ENCODE measurements at places on chromosomes 4 and X.

GRCh38 chrX:2536974-2537373, 36.2 kb upstream of the DHRSX start:
- no peaks in the 10 kb centered on the region for H3K4me1 ChIP-seq
- H3K36me3 ChIP-seq, result no peaks in the 10 kb centered on the region
- no peak for DNase-seq

DNA sequence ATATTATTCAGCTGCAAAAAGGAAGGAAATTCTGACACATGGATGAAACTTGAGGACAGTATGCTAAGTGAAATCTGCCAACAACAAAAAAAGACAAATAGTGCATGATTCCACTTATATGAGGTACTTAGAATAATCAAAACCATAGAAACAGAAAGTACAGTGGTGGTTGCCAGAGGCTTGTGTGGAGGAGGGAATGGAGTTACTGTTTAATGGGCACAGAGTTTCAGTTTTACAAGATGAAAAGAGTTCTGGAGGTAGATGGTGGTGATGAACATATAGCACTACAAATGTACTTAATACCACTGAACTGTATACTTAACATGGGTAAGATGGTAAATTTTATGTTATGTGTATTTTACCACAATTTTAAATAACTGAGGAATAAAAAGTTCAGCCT, 212.0 kb upstream of the KLF3 start:
- H3K27me3 ChIP-seq, result no peaks in the 10 kb centered on the region
- no peak overlapping the region for H3K4me3 ChIP-seq
- DNase-seq, result no peak
- no peak overlapping the region for H3K27ac ChIP-seq
- no peaks in the 10 kb centered on the region for H3K36me3 ChIP-seq
- no peaks in the 10 kb centered on the region for H3K4me1 ChIP-seq

DNA sequence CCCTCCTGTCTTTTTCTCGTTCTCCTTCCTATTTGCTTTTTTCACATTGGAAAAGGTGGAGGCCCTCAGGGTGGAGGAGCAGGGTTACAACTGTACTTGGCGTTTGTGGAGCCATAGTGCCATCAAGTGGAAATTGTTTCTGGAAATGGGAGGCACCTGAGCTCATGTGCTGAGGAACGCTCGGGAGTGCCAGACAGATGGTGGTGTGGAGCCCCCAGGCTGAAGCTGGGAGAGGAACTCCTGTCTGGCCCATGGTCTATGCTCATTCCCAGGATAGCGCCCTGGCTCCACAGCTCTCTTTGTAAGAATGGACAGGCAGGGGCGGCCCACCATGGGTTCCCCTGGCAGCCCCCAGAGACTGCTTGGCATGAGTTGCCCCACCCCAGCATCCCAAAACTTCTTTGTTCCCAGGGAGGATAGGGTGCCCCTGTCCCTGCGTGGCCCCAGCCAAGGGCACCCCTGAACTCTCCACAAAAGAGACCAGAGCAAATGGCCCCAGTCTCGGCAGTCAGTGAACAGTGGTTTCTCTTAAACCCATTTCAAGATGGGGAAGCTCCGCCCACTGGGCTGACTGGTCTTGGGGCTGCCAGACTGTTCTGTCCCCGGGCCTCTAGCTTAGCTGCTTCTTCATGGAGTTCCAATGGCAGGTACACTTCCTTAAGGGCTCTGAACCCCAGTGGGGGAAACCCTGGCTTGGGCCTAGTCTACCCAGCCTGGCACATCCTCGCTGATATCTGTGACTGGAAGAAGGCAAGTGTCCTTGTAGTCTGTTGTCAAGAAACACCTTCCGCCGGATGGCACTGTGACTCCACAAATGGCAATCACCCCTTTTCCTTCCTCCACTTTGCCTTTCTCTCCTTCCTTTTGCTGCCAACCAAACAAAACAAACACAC, 70.1 kb downstream of the NBDY start:
- H3K4me1 ChIP-seq, result no peaks in the 10 kb centered on the region
- H3K27me3 ChIP-seq, result no peaks in the 10 kb centered on the region
- no peaks in the 10 kb centered on the region for H3K36me3 ChIP-seq

DNA sequence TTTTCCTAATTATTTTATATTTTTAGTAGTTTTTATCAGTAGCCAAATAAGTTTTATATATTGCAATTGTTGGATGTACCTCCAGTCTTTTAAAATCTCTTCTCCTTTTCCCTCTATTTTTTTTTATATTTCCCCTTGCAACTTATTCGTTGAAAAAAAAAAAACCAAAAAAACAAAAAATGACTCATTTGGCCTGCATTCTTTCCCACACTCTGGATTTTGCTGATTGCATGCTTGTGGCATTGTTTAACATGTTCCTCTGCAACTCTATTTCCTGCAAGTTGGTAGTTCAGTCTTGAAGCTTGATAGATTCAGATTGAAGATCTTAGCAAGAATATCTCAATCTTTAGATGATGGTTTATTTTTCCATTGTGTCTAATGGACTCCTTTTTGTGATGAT, 260.6 kb upstream of the BOD1L1 start:
- H3K36me3 ChIP-seq, result no peaks in the 10 kb centered on the region
- no peak overlapping the region for H3K4me3 ChIP-seq
- H3K27me3 ChIP-seq, result no peaks in the 10 kb centered on the region
- DNase-seq, result no peak
- no peak overlapping the region for H3K27ac ChIP-seq
- H3K4me1 ChIP-seq, result no peaks in the 10 kb centered on the region

GRCh38 chr4:178347111-178347510, 904.9 kb upstream of the AGA start:
- H3K27me3 ChIP-seq, result no peaks in the 10 kb centered on the region
- no peak overlapping the region for H3K4me3 ChIP-seq
- H3K4me1 ChIP-seq, result no peaks in the 10 kb centered on the region
- no peak overlapping the region for H3K27ac ChIP-seq
- H3K36me3 ChIP-seq, result no peaks in the 10 kb centered on the region

- no peaks in the 10 kb centered on the region for H3K4me1 ChIP-seq
- H3K27ac ChIP-seq, result no peak overlapping the region
- H3K4me3 ChIP-seq, result no peak overlapping the region
- no peaks in the 10 kb centered on the region for H3K27me3 ChIP-seq
- H3K36me3 ChIP-seq, result no peaks in the 10 kb centered on the region
These were observed 160.5 kb downstream of the ZNF518B start for GRCh38 chr4:10296730-10297129.

DNA sequence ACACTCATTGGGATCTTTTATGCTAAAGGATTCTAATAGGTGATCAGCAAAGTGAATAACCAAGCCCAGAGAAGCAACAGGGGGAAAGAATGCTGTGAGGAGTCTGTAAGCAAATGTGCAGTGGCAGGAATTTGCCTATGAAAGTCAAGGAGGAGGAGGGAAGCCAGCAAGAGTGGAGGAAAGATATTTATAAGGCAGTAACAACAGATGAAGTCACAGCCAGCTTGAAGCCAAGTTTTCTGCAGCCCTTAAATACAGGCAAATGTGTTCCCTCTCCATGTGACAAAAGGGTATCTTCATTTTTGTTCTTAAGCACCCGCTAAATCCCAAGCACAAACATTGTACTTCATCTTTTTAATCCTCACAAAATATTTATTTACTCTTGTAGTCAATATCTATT, 275.0 kb upstream of the CLNK start:
- no peaks in the 10 kb centered on the region for H3K4me1 ChIP-seq
- no peaks in the 10 kb centered on the region for H3K27me3 ChIP-seq
- H3K36me3 ChIP-seq, result no peaks in the 10 kb centered on the region
- no peak overlapping the region for H3K27ac ChIP-seq
- no peak for DNase-seq

GRCh38 chr4:98946359-98946758, 17.4 kb upstream of the EIF4E start:
- no peak for DNase-seq
- H3K4me3 ChIP-seq, result no peak overlapping the region
- H3K27me3 ChIP-seq, result no peaks in the 10 kb centered on the region
- no peaks in the 10 kb centered on the region for H3K4me1 ChIP-seq
